ENCODE measurements at places on chromosomes 5 and 9.
A peak's percentile ranks its signal among the peaks of the same experiment; 100 is the strongest.

DNA sequence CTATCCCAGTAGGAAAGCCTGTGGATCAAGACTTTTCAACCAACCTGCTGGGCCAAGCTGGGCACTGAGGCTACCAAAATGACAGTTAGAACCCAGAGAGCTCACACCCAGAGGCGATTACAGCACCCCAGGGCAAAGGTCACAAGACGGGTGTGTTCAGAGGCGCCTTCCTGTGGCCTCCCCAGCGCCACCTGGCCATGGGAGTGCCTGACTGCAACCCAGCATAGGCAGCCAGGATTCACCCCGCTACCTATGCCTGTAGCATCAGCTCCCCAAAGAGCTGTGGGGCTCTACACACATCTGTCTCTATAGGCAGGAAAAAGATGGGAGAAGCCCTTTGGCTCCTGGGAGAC, 33.5 kb downstream of the PDGFRB start:
- peak; percentile 40 for DNase-seq

DNA sequence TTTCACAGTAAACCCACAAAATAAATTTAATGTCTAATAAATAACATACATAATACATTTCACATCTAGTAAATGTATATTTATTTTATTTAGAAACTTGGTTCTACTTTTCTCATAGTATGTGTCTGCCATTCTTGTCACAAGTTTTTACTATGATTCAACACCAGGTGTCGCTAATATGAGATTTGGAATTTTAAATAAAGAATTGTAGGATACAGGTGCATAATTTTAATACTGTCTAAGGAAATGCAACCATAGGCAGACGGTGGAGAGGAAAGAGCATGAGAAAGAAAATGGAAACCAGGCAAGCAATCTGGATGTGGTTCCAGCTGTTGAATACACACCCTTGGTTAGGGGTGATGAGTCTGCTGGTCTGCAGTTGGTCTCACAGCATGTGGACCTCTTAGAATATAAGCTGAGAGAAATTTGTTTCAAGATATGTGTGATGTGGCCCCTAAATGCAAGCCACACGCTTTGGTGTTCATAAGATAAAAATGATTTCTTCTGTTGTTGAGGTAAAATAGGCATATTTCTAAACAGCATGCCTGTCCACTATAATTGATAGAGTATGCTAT, 114.7 kb upstream of the TXNDC8 start:
- DNase-seq: no peak

DNA sequence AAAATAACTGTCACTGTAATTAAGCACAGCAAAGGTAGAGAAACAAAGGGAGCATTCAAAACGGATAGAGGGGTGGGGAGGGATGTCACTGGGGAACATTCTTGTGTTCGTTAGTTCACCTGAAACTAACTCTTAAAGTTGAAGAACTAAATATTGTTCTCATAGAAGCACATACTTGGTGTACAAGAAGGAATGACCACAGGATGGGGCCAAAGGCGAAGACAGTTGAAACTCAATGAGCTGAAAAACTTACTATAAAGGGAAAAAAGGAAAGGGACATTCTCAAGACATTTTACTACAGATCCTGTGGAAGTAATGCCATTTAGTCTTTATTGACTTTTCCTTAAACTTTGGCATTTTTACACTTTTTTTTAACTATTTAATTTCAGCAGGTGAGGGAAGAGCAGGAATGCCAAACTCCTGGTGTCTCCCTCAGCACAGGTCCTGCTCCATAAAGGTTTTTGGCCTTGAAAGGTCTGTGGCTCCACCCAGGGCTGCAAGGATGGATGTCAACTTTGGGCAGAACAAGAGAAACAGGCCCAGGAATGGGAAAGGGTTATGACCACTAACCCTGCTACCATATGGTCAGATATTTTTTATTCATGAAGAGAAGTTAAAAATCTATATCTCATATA, 197.6 kb upstream of the RASA1 start:
- no peak for DNase-seq

DNA sequence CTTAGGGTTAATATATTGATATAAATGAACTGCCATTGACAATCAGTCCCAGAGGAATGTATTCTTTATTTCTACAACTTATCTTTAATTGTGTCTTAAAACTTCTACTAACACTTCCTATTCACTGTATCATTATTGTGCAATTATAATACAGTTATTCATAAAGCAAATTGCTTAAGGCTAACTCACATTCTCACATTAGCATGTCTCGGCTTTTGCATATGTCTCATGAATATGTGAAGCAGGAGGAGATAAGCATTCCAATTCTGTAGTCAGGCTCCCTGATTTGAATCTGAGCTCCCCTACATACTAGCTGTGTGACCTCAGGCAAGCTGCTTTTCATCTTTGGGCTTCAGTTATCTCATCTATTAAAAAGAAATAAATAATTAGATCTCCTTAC, 45.4 kb downstream of the PLGRKT start:
- DNase-seq: no peak

- peak; percentile 1 for DNase-seq
These were observed 161.5 kb upstream of the NR4A3 start for GRCh38 chr9:99660191-99660636.

GRCh38 chr5:140785905-140786686, at the start of gene PCDHA1:
PCDHA1 (plus strand) TSS chr5:140786140.
- DNase-seq: no peak

GRCh38 chr5:38265546-38266179, 7.3 kb downstream of the EGFLAM start:
- DNase-seq: peak; percentile 66

GRCh38 chr9:8904771-8905515, 1105.4 kb upstream of the DMAC1 start:
- DNase-seq: no peak

GRCh38 chr9:113261917-113262671, 13.3 kb downstream of the CDC26 start:
- no peak for DNase-seq

DNA sequence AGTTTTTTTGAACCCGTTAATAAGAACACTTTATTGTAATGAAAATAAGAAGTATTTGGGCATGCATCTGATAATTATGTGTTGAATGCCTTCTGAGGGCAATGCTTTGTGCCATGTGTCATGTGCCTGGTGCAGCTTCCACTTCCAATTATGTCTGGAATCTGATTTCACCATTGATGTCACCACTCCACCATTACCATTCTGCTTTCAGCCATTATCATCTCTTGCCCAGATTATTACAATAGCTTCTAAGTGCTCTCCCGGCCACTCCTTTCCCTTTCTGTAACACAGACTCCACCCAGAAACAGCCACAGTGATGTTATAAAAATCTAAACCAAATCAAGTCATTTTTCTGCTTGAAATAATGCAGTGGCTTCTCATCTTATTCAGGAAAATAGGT, 171.7 kb downstream of the C9orf152 start:
- no peak for DNase-seq

DNA sequence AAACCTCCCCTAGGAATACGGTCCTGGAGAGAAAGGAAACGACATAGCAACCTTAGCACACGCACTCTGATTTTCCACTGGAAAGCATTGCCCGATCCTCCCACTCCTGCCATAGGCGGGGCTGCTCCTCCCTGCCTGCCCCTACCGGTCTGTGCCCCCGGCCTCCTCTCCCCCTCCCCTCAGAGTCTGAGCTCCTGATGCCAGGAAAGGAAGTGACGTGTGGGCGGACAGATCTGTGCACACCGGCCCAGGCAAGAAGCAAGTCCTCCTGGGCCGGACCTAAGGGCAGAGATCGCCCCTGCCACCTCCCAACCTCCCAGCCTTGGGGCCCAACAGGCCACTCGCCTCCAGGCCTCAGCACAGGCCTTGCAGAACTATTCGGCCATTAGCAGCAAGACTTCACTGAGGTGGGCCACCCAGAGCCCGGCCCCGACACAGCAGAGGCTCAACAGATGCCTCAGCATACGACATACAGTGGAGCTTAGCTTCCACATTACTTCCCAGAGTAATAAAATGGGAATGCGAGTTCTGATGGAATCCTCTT, 7.2 kb downstream of the NINJ1 start:
- no peak for DNase-seq

DNA sequence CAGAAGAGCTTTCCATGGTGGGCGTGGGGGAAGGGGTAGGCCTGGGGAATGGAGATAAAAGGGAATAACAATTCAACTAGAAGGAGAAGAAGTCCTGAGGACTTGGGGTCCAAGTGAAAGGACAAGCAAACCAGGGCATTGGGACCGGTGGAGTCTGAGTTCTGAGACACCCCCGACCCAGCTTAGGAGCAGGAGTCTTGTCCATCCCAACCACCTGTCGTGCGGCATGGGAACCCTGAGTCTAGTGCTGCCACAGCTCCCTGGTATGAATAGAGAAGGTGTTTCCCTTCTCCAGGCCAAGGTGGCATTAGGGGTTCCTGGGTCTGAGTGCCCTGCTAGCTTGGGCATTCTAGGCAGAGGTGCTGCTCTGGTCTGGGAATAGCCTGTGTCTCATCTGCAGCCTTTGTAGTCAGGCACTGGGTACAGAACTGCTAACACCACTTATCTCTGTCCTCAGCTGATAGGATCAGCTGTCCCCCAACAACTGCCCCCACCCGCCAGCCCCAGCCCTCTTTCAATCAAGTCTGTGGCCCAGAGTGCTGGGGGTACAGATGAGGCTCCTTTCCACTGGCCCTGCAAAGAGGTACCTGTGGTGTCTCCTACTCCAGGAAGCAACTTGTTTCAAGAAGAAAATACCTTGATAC, 9.9 kb downstream of the HNRNPAB start:
- DNase-seq: no peak

DNA sequence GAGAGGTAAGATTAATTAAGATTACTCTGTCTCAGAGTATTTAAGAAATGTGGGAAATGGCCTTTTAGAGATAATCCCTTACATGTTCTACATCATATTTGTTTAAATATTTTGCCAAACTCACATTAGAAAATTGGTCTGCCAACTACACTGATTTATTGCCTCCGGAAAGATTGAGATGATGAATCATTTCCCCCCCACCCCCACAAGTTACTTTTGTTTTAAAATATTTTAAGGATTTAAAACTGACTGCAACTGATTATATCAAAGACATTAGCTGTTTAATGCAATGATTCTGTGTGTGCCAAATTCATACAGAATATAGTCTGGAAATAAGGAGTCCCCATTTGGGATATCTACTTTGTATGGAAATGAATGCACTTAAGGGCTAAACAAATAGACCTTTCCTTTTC, 674.4 kb downstream of the PRR16 start:
- DNase-seq: no peak

GRCh38 chr5:132666310-132667123, 7.3 kb upstream of the IL4 start:
- no peak for DNase-seq

GRCh38 chr5:160289356-160289651, 23.1 kb downstream of the CCNJL start:
- DNase-seq: no peak

DNA sequence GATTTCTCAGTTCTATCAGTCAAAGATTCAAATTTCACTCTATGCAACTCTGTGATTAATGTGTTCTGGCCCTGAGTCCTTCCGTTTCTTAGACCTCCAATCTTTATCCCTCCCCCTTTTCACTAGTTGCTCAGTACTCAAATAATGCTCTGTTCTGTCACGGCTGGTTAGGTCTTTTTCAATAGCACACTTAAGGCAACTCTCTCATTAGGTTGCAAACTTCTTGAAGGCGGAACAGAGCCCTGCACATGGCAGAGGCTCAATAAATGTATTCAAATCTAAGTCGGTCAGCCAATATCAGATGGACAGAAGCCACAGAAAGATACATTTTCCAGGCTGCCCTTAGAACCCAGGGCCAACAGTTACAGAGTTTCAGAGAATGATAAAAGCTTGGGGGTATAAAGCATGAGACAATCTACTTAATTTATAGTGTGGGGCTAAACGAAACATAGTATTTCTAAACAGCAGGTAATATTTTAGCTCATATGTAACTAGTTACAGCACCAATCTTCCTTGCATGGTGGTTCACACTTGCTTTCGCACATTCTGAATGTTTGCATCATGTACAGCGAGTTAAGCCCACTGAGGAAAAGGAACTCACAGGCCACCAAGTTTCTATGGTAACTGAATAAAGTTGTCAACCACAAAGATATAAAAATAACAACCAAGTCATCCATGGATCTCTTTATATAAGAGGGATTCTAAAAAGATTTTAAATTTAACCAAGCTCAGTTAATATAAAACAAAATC, 67.1 kb upstream of the GOLPH3 start:
- DNase-seq: no peak

DNA sequence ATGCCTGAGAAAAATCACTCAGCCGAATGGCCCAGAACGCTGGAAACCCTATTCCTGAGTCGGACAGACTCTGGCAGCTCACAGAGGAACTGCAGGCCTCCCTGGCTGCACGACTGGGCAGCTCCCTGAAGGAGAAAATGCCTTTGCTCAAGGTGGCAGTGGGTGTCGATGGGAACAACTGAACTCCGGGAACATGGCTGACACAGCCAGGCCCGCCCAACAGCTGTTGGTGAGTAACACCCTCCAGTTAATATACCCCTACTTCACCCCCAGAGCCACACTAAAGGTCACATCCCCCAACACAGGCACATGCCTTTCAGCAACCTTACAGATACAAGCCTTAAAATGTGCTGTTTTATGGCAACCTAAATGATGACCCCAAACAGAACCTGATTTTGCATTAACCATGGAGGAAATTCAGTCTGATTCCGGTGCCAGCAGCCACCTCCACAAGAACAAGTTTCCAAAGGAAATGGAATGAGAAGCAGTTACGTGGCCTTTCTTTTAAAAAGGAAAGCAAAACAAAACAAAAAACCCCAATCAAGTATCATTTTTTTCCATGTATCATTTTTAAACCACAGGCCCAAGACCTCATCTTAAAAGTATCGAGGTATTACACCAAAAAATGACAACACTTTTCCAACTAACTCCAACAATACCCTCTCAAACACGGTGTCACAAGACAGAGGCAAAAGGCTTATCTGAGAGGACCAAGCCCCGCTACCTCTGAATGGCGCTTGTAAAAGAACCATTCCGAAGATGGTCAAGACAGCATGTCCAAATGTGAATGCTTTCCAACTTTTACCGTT, 3.1 kb downstream of the KLF9 start:
- DNase-seq: peak; percentile 48

DNA sequence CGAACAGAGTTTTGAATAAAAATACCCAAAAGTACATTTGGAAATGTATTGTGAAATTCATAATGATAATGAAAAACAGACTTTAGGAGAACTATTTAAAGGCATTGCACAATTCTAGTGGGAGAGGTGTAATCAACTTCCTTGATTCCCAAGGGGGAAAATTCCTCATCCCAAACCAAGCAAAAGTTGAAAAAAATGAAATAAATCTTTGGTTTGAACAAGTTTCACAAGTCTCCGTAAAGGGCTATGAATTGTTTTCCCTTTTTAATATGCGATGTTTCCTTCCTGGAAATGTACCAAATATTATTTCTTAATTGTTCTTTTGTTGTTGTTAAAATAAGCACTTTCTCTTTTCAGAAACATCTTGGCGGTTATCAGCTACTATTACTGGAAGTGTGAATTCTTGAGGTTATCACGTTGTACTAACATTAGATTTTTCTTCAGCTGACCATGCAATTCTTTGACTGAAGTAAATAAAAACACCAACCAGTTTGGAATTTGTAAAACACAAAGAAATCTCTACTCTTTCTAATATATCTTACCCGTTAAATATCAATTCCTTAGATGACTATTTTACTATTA, 59.3 kb downstream of the SVEP1 start:
- DNase-seq: no peak

Measured in activated T-cell treated with anti-CD3 and anti-CD28 coated beads, Interleukin-2, amount 50 U/mL, for 72 hours (primary cell).